ENCODE measurements at places on chromosomes 13 and 19.

- no peak for DNase-seq
These were observed 2.3 kb downstream of the MATK start for GRCh38 chr19:3783660-3784584.

GRCh38 chr19:1282588-1283206, 3.0 kb upstream of the EFNA2 start:
- DNase-seq = no peak

DNA sequence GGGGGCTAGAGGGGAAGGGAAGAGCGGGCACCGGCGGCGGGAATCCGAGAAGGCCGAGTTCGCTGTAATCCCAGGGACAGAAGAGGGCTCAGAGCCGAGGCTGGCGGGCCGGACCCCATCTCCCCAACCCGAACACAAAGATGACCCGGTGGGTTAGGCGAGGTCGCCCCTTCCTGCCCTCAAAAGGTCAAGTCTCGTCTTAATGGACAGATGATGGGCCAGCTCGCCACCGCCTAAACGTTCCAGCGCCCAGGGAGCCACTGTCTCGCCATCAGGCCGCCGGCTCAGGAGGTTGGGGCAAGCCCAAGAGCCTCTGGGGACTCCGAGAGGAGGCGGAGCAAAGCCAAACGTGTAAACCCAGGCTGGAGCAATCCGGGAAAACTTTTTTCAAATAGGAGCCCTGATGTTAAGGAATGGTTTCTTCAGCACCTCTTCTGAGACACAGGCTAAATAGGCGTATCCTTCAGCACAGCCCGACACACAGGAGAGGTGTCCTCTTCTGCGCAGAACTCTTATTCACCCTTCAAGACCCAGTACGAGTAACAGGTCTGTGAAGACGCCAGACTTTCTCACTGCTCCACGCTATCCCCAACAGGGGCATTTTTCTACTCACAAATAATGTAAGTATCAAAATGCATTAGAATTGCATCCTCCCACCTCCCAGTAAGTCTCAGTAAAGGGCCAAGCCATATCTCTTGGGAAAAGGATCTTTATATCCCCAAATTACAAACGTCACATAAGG, 6.3 kb upstream of the POU4F1 start:
- no peak for DNase-seq

DNA sequence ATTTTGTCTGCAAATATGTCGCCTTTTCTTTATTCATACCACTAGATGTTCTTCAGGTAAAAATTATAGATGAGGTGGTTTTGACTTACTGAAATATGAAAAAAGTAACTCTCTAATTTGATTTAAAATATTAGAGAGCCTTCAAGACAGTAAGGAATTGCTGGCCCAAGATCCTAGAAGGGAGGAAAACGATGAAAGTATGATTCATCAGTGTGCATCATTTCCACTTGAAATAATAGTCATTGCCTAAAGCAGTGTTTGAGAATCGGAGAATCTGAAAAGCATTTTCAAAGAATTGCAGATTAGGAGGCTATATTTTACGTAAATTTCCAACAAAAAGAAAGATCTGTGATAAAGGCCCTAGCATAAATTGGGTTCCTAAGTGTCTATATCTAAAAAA, 1707.9 kb upstream of the PRR20A start:
- no peak for DNase-seq

- no peak for DNase-seq
These were observed 465.1 kb upstream of the SLC10A2 start for GRCh38 chr13:103531278-103531677.

- DNase-seq = no peak
These were observed 52.0 kb downstream of the TDRD3 start for GRCh38 chr13:60448907-60449510.

- no peak for DNase-seq
These were observed 61.3 kb downstream of the ENOX1 start for GRCh38 chr13:43725460-43725859.

DNA sequence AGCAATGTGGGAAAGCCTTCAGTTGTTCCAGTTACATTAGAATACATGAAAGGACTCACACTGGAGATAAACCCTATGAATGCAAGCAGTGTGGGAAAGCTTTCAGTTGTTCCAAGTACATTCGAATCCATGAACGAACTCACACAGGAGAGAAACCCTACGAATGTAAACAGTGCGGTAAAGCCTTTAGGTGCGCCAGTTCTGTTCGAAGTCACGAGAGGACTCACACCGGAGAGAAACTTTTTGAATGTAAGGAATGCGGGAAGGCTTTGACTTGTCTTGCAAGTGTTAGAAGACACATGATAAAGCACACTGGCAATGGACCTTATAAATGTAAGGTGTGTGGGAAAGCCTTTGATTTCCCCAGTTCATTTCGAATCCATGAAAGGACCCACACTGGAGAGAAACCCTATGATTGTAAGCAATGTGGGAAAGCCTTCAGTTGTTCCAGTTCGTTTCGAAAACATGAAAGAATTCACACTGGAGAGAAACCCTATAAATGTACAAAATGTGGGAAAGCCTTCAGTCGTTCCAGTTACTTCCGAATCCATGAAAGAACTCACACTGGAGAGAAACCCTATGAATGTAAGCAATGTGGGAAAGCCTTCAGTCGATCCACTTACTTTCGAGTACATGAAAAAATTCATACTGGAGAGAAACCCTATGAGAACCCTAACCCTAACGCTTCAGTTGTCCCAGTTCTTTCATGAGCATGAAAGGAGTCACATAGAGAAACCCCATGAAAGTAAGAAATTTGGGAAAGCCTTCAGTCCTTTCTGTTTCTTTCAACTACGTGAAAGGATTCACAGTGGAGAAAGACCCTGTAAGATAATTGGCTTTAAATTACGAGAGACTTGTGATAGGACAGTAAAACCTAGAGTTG, 20.1 kb downstream of the ZNF627 start:
- DNase-seq = no peak

- DNase-seq = no peak
These were observed 39.3 kb upstream of the RGCC start for GRCh38 chr13:41418027-41418426.

- no peak for DNase-seq
These were observed 662.7 kb downstream of the DIAPH3 start for GRCh38 chr13:59501004-59501403.

DNA sequence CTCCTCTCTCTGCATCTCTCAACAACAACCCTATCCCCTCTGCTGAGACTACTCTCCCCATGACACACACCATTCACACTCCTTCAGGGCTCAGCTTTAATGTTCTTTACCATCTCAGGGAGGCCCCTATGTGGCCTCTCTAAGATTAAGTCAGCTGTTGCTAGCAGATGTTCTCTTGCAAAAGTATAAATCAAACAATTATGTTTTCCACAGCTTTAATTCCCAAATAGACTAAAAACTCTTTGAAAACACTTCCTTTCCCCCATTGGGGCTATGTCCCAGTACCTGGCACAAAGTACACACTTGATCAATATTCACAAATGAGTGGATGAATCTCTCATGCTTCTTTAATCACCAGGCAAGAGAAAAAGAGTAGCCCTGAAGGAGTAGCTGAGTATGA, 5.1 kb downstream of the PEG3 start:
- DNase-seq = no peak

DNA sequence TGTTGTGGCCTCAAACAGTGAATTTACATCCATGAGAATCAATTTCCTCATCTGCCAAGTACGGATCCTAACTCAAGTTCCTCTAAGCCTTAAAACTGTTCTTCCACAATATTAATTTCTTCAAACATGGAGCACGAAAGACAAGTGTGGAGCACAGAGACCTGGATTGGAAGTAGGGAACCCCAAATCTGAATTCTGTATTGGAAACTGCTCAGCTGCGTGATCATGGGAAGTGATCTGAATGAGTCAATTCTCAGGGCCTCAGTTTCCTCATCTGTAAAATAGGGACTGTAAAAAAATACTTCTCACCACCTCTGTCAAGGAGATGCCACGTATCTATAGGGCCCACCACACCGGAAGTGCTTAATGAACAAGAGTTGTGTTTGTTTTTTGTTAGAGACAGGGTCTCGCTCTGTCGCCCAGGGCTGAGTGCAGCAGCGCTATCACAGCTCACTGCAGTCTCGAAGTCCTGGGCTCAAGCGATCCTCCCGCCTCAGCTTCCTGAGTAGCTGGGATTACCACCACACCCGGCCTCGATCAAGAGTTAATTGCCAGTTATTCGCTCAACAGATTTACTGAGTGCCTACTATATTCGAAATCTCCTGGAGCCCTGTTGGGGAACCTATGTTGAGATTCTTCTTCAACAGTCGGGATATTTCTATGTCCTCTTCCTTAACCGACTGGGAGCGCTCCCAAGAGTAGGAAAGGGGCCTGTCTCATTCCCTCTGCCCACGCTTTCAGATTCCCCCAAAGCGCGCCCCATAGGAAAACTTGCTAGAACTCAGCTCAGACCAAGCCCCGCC, 1.6 kb downstream of the SERTAD3 start:
- DNase-seq = no peak

GRCh38 chr13:67223024-67223423, 7.1 kb downstream of the PCDH9 start:
- DNase-seq = peak; percentile 25

- no peak for DNase-seq
These were observed 46.8 kb downstream of the PTPRS start for GRCh38 chr19:5293612-5294378.

GRCh38 chr19:58471736-58472135, 4.4 kb upstream of the ZNF446 start:
- DNase-seq = no peak

DNA sequence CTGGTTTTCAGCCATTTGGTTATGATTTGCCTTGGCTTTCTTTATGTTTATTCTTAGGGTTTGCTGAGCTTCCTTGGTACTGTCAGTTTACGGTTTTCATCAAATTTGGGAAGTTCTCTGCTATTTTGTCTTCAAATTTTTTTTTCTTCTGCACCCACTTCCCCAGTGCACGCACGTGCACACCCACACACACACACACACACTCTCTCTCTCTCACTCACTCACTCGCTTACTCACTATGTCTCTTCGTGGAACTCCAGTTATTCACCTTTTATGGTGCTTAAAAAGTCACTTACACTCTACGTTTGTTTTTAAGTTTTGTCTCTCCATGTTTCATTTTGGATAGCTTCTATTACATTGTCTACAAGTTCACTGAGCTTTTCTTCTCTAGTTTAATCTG, 7.1 kb downstream of the AKAP11 start:
- DNase-seq = peak; percentile 59

- DNase-seq = no peak
These were observed 516.3 kb upstream of the HTR2A start for GRCh38 chr13:47413112-47413511.

- DNase-seq = no peak
These were observed 508 bp downstream of the SLC15A1 start for GRCh38 chr13:98751861-98752466.

GRCh38 chr13:36275190-36276002, 22.2 kb downstream of the CCDC169 start:
- DNase-seq = no peak

GRCh38 chr19:1272423-1273262, 2.7 kb upstream of the FAM174C start:
- DNase-seq = no peak

GRCh38 chr13:100596516-100596915, 7.9 kb upstream of the GGACT start:
- DNase-seq = no peak

GRCh38 chr13:67588607-67589006, 358.5 kb upstream of the PCDH9 start:
- DNase-seq = no peak

GRCh38 chr13:75368167-75368566, 113.8 kb downstream of the TBC1D4 start:
- no peak for DNase-seq

GRCh38 chr19:38209671-38210457, 14.2 kb downstream of the DPF1 start:
- no peak for DNase-seq

DNA sequence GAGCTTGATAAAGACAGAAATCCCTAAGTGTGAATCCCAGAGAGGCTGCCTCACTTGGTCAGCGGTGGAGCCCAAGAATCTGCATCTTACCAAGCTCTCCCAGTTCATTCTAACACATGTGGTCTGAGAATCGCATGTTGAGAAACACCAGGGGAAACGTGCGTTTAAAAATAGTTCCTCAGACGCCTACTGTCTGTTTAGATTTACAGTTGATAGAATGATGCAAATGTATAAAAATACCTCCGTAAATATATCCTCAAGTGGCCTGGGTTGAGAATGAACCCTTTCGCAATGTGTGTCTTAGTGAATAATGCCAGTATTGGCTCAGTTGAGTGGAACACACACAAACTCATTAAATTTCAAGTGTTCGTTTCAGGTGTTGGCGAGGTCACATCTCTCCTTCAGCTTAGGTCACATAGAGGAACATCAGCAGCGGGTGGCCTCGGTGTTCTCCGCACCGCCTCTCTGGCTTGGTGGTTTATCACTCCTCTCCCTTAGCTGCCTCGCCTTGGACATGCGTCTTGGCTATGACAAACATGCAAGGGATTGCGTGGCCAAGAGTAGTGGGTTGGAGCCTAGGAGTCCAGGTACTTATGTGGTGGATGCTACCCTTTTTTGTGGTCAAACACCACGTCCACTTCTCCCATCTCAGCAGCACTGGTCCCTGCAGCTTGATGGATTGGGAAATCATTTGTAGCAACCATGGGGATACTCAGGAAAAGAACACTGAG, 117.6 kb upstream of the SPATA13 start:
- no peak for DNase-seq

- peak; percentile 35 for DNase-seq
These were observed 460.0 kb downstream of the FOXO1 start for GRCh38 chr13:40206241-40207000.

DNA sequence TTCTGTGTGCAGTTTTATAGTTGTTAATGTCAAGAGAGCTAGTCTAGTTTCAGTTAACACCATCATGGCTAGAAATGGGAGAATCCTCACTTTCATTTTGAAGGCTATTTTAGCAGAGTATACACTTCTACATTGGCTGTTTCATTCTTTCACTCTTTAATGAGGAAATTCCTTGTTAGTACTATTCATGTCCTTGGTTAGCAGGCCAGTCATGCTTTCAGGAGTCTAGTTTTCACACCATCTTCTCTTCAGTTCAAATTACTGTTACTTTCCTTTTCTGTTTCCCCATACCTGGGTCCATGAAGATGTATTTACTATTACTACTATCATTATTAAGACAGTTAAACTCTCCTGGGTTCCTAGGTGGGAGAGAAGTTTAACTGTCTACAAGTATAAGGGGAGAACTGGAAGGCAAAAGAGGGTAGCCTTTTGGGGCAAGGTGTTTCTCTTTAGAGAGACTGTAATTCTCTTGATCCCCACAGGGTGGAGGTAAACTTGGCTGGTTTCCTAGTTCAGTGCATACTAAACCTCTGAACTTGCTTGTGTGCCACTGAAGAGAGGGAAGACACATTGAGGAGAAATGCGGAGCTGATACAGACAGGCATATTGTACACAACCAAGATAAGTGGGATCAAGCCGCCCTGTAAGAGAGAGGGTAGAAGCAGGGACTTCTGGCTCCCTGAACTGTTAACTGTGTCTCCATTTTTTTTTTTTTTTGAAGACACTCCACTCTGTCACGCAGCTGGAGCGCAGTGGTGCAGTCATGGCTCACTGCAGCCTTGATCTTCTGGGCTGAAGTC, 41.3 kb upstream of the IGFL4 start:
- no peak for DNase-seq

- no peak for DNase-seq
These were observed 32.8 kb downstream of the TMEM161A start for GRCh38 chr19:19105365-19106055.

All from CD14-positive monocyte (primary cell).